ENCODE measurements at places on chromosomes 4 and X.

DNA sequence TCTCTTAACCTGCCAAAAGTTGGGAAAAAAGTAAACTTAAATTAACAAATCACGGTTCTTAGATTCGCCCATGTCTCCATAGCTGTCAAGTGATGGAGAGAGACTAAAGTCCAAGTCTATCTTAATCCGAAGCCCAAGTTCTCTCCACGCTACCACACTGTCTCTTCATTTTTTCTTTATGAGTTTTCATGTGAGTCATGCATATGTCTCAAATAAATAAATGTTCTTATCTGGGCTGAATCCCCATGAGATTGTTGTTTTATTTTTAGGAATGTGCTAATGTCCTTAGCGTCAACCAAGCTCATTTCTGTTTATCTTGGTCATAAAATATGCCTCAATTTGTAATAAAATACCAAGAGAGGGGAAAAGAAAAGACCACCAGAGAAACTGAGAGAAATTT lies 169.3 kb downstream of the RCHY1 start:
- H3K4me1 ChIP-seq, result no peaks in the 10 kb centered on the region
- H3K27me3 ChIP-seq, result no peaks in the 10 kb centered on the region
- H3K36me3 ChIP-seq, result no peaks in the 10 kb centered on the region
- no peak overlapping the region for H3K27ac ChIP-seq
- no peak for DNase-seq
- H3K4me3 ChIP-seq, result no peak overlapping the region

- no peak for DNase-seq
- no peaks in the 10 kb centered on the region for H3K27me3 ChIP-seq
- no peaks in the 10 kb centered on the region for H3K36me3 ChIP-seq
- no peak overlapping the region for H3K4me3 ChIP-seq
These were observed 31.6 kb upstream of the NAP1L5 start for GRCh38 chr4:88729146-88729760.

DNA sequence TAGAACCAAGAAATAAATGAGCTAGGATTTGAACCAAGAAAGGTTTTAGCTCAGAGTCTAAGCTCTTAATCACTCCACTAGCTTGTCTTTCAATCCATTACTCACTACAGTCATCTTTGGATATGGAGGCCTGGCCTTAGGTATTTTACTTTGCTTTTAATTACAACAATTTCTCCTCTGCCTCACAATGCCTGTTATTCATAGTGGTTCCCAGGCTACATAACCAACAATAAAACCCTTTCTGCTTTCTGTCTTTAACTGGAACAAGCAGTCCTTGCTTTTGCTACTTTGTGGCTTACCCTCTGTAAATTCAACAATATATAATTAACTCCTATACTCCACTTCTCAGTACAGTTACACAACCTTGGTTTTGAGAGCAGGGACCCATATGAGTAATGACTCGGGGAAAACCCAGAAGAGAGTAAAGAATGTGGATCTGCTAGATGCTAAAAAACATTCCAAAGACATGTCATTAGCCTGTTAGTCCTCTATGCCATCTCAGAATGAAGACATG lies 94.7 kb upstream of the NAP1L5 start:
- no peak for DNase-seq
- no peaks in the 10 kb centered on the region for H3K4me1 ChIP-seq
- H3K36me3 ChIP-seq, result no peaks in the 10 kb centered on the region
- H3K27ac ChIP-seq, result no peak overlapping the region
- H3K4me3 ChIP-seq, result no peak overlapping the region
- no peaks in the 10 kb centered on the region for H3K27me3 ChIP-seq

- no peaks in the 10 kb centered on the region for H3K27me3 ChIP-seq
- H3K36me3 ChIP-seq, result no peaks in the 10 kb centered on the region
- no peaks in the 10 kb centered on the region for H3K4me1 ChIP-seq
- H3K27ac ChIP-seq, result no peak overlapping the region
- H3K4me3 ChIP-seq, result no peak overlapping the region
These were observed 119.7 kb upstream of the TBC1D9 start for GRCh38 chr4:140875746-140876452.

- H3K36me3 ChIP-seq, result no peaks in the 10 kb centered on the region
- no peaks in the 10 kb centered on the region for H3K27me3 ChIP-seq
- peak; percentile 86 for DNase-seq
- peaks cover 8% of the 10 kb centered on the region for H3K4me1 ChIP-seq
- no peak overlapping the region for H3K27ac ChIP-seq
These were observed 5.8 kb downstream of the LAS1L start for GRCh38 chrX:65528705-65529340.

GRCh38 chrX:111244235-111244750 lies 26.0 kb downstream of the CAPN6 start:
- no peak overlapping the region for H3K4me3 ChIP-seq
- H3K27ac ChIP-seq, result no peak overlapping the region
- no peaks in the 10 kb centered on the region for H3K27me3 ChIP-seq
- no peaks in the 10 kb centered on the region for H3K4me1 ChIP-seq
- DNase-seq, result peak; percentile 62

DNA sequence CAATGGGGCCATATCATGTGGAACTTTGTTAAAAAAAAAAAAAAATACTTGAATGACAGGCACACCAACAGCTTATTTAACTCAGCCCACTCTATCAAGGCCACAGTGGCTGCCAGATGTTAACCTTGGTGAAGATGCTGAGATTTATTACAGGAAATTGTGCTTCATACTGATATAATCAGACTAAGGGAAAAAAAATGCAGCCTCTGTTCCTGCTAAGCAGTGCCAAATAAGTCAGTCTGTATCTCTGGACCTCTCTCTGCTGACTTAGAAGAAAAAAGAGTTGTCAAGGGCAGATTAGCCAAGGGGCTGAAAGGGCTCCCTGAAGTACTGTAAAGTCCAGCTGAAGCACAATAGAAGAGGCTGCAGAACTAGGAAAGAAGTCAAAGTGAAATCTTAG lies 677.7 kb upstream of the HTR2C start:
- no peak overlapping the region for H3K27ac ChIP-seq
- H3K27me3 ChIP-seq, result no peaks in the 10 kb centered on the region
- no peak overlapping the region for H3K4me3 ChIP-seq
- H3K36me3 ChIP-seq, result no peaks in the 10 kb centered on the region
- no peaks in the 10 kb centered on the region for H3K4me1 ChIP-seq
- no peak for DNase-seq

- no peak overlapping the region for H3K27ac ChIP-seq
- H3K36me3 ChIP-seq, result no peaks in the 10 kb centered on the region
- peak; percentile 82 for DNase-seq
- no peaks in the 10 kb centered on the region for H3K27me3 ChIP-seq
These were observed 11.8 kb upstream of the HSD17B10 start for GRCh38 chrX:53445977-53446376.

GRCh38 chrX:1261285-1261684 lies 7.3 kb upstream of the CSF2RA start:
- no peak for DNase-seq
- no peaks in the 10 kb centered on the region for H3K36me3 ChIP-seq
- H3K4me1 ChIP-seq, result no peaks in the 10 kb centered on the region
- no peak overlapping the region for H3K27ac ChIP-seq

- no peak overlapping the region for H3K4me3 ChIP-seq
- no peaks in the 10 kb centered on the region for H3K36me3 ChIP-seq
- no peak for DNase-seq
- no peaks in the 10 kb centered on the region for H3K27me3 ChIP-seq
These were observed 166.6 kb upstream of the GLRA2 start for GRCh38 chrX:14362721-14363120.

GRCh38 chr4:168076989-168077725 lies 15.2 kb upstream of the ANXA10 start:
- no peaks in the 10 kb centered on the region for H3K4me1 ChIP-seq
- H3K4me3 ChIP-seq, result no peak overlapping the region
- no peaks in the 10 kb centered on the region for H3K27me3 ChIP-seq

DNA sequence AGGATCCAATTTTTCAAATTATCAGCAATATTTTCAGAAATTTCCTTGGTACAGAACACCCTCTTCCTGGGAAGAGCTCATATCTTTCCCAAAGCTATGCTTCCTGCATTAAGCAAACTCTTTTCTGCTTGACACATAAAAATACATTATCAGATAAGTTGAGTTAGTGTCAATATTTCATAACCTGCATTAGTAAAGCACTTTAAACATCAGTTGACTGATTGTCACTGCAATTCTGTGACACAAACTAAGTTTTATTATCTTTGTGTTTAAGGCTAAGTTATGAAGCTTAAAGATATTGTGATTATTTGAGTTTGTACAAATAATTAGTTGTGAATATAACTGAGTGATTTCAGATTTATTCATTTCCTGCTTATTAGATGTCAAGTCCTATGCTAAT lies 1045.4 kb upstream of the GRID2 start:
- H3K4me1 ChIP-seq, result no peaks in the 10 kb centered on the region
- no peak overlapping the region for H3K4me3 ChIP-seq
- no peaks in the 10 kb centered on the region for H3K36me3 ChIP-seq
- no peak overlapping the region for H3K27ac ChIP-seq
- H3K27me3 ChIP-seq, result no peaks in the 10 kb centered on the region

DNA sequence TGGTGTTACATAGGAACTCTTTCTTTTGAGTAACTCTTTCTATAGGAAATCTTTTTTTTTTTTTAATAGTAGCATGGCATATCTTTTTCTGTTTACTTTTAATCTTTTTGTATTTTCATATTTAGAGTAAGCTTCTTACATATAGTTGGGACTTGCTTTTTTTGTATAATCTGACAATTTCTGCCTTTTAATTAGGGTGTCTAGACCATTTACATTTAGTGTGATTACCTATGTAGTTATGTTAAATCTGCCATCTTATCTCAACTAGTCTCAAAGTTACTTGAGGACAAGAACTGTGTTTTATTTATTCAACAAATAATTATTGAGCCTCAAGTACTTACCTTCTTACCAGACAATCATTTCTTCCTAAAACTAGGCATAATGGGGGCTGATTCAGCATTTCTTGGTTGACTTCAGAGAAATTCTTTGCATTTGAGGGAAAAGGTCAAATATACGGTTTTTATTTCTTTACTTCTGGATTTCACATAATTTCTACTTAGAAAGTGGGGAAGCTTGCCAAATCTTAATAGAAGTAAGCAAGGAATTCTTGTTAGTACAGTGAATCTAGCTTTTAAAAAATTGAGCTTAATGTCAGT lies 28.6 kb downstream of the MND1 start:
- no peak overlapping the region for H3K27ac ChIP-seq
- no peaks in the 10 kb centered on the region for H3K27me3 ChIP-seq
- peaks cover 56% of the 10 kb centered on the region for H3K36me3 ChIP-seq
- no peak for DNase-seq

- peak; percentile 50 for DNase-seq
- H3K36me3 ChIP-seq, result peaks cover 13% of the 10 kb centered on the region
- no peaks in the 10 kb centered on the region for H3K27me3 ChIP-seq
- peak overlapping the region; percentile 83 for H3K27ac ChIP-seq
These were observed 808 bp downstream of the THAP6 start for GRCh38 chr4:75514949-75515612.

DNA sequence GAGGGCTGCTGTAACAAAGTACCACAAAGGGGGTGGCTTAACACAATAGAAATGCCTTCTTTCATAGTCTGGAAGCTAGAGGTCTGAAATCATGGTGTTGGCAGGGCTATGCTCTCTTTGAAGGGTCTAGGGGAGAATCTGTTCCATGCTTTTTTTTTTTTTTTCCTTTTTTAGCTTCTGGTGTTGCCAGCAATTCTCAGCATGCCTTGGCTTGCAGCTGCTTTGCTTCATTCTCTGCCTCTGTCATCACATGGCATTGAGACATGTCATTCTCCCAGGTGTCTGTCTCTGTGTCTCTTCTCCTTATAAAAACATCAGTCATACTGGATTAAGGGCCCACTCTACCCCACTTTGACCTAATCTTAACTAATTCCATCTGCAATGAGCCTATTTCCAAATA lies 78.6 kb upstream of the BOD1L1 start:
- H3K27ac ChIP-seq, result no peak overlapping the region
- no peak for DNase-seq
- no peaks in the 10 kb centered on the region for H3K36me3 ChIP-seq
- H3K4me1 ChIP-seq, result no peaks in the 10 kb centered on the region
- no peak overlapping the region for H3K4me3 ChIP-seq

GRCh38 chrX:1170243-1170642 lies 42.2 kb downstream of the CRLF2 start:
- no peaks in the 10 kb centered on the region for H3K36me3 ChIP-seq
- no peak for DNase-seq
- no peaks in the 10 kb centered on the region for H3K4me1 ChIP-seq
- H3K4me3 ChIP-seq, result no peak overlapping the region
- no peaks in the 10 kb centered on the region for H3K27me3 ChIP-seq
- no peak overlapping the region for H3K27ac ChIP-seq

All from Karpas-422 (cell line).